Suppressor macrophage treated with lipopolysaccharide for 4 hours (primary cell): ENCODE measurements at places on chromosomes 16 and 17.

DNA sequence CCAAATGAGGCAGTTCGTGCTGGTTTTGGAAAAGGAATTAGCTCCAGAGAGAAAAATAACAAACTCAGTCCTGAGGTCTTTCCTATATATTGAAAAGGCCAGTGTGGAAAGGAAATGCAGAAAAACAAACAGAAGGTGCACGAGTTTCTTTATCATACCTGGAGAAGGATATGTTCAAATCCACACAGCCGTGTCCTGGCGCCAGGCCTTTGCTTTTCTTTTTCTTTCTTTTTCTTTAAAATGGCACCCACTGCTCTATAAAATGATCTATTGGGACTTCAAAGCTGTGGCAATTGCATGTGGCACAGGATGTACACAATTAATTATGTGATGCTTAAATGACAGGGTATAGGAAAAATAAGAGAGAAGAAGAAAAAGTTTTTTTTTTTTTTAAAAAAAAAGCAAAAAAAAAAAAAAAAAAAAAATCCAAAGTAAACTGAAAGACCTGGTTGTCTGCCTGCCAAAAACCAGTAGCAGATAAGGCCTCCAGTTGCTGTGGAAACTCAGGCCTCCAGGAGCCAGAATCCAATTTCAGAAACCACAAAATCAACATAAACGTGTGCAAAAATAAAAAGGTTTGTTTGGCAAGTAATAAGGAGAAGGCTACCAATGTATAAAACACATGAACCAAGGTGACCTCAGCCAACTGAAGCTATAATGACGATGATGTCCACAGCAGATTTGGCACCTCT is 957.6 kb upstream of the SOX9 start:
- no peak for DNase-seq

DNA sequence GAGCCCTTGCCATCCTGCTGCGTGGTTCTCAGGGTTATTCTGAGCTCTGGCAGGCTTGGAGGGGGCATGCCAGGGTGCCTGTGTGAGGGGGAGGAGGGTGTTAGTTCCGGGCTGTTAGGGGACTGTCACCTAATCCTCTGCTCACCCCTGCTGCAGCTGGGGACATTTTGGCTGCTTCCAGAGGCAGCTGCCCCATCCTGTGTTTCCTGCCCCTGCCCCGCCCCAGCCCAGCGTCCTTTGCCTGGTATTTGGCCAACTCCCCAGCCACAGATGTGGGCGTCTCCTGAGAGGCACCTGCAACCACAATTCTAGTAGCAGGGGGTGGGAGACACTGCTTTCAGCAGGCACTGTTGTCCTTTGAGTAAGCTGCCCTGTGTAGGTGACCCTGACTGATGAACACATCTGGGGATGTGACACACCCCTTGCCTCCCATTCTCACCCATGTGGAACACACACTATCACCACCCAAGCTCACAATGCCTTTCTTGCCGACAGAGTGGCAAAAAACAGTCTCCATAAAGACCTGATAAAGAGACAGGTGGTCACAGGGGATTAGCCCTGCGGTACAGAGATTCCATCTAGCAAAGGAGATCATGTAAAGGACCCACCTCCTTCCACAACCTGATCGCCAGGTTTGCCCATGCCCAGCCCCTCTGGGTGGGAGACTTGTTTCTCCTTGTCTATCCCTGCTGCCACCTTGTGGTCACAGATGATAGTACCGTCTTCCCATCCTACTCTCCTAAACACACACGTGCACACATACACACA is at the start of gene CHRNE:
Gene CHRNE, minus strand, starts transcription at position 48 of the 768 bp plus-strand sequence. Its CDS starts 35 bp downstream, at position 13.
- DNase-seq = peak; percentile 70

- no peak for DNase-seq
These were observed 126.9 kb upstream of the TNRC6C start for GRCh38 chr17:77831474-77832179.

GRCh38 chr16:87661561-87661960 is 59.3 kb downstream of the JPH3 start:
- DNase-seq = peak; percentile 69

GRCh38 chr16:68395167-68395786 is 53.0 kb downstream of the SMPD3 start:
- no peak for DNase-seq

GRCh38 chr17:69228576-69228975 is at the start of gene ABCA10:
TSS of gene ABCA10 (minus strand) at chr17:69228824. CDS start at chr17:69225358, 3,466 bp downstream.
- DNase-seq = no peak

DNA sequence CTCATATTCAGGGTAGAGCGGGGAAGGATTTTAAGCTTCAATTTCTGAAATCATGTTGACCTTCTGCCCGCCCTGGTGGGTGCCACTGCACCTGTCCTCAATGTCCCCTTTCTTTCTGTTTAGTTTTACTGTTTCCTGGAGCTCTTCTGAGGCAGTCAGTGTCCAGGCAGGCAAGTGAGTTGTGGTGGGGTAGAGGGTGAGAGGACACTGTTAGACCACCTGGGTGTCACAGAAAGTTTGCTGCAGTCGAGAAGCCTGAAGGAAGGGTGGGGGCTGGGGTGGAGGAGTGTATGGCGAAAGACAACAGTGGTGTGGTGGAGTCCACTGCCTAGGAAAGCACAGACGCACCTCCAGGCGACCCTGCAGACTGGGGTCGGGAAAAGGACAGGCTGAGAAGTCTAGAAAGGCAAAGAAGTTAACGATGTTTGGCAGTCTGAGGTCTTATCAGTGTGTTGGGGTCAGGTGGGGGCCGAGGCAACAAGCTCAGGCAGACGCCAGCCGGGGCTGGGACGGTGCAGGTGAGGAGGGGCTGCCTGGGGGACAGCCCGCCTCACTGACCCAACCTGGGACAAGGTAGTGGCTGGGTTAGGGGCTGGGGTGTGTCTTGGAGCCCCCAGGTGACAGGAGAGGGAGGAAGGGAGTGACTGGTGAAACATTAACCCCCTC is 23.3 kb upstream of the HOXB13 start:
- no peak for DNase-seq

GRCh38 chr17:59001158-59001814 is 105.4 kb downstream of the TRIM37 start:
- peak; percentile 95 for DNase-seq

- peak; percentile 90 for DNase-seq
These were observed 21.8 kb downstream of the CEP131 start for GRCh38 chr17:81200695-81201580.

DNA sequence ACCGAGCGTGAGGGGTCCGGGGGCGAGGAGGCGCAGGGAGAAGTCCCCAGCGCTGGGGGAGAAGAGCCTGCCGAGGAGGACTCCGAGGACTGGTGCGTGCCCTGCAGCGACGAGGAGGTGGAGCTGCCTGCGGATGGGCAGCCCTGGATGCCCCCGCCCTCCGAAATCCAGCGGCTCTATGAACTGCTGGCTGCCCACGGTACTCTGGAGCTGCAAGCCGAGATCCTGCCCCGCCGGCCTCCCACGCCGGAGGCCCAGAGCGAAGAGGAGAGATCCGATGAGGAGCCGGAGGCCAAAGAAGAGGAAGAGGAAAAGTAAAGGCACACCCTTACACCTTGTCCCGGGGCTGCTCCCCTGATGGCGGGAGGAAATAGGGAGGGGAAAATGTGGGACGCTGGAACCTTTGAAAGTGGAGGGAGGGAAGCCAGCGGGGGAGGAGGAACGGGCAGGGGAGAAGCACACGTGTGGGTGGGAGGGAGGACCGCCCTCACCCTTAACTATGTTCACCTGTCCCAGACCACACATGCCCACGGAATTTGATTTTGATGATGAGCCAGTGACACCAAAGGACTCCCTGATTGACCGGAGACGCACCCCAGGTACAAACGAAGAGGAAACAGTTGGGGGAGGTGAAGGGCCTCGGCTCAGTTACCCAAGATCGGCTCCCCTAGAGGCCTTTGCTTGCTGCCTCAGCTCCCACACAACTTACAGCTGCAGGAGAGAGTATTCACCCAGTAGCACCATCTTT is 916 bp downstream of the PAGR1 start:
- DNase-seq = peak; percentile 62

DNA sequence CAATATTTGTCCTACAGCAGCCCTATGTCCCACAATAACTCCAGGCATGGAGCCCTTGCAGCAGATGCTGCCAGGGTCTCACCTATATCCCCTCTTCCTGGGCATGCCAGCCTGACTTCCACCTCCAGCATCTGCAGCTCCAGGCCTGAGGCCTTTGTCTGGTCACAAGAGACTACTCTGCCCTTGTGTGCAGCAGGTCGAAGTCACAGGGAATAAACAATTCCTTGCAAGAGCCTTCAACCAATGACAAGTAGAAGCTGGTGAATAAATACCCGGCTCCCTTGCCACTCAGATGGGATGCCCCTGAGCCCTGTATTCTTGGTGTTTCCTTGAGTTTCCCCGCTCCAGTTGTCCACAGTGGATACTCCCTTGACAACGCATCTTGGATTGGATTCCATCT is 23.0 kb downstream of the CES1 start:
- no peak for DNase-seq

GRCh38 chr16:397736-398332 is 835 bp downstream of the NME4 start:
- peak; percentile 41 for DNase-seq
